Muscle of arm (tissue), 14 donors: ENCODE measurements at places on chromosomes 11 and 22.

GRCh38 chr22:44133161-44133560, 47.6 kb upstream of the PARVG start:
- no peak for DNase-seq

DNA sequence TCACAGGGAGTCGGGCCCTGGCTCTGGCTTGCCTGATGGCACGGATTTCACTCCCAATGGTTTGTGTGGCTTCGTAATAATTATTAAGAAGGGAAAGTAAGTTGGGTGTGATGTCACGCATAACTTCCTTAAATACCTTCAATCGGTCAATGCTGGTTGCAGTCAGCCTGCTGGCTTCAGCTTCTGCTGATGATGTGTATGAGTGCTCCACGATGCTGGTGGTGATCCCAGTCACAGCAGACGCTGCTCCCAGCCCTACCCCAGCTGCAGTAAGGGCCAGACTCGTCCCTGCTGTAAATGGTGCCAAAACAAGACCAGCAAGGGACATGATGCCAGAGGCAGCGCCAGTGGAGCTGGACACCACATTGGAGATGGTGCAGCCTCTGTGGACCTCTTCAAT, 19.1 kb downstream of the APOL3 start:
- no peak for DNase-seq

DNA sequence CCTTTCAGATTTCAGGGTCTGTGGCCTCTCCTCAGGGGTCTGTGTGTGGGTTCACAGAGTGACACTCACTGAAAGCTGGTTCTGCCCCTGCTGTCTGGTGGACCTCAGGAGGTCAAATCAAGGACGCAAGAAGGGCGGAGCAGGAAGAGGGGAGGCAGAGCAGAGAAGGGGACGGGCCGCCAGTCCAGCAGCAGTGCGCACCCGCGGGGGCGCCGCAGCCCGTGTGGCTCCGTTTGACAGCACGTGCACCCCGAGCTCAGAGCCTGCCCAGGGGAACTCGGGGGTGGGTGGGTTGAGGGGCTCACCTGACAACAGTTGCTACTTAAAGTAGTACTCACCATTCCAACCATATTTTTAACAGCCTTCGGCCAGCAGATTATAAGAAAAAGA, 71.4 kb upstream of the PITPNB start:
- no peak for DNase-seq

DNA sequence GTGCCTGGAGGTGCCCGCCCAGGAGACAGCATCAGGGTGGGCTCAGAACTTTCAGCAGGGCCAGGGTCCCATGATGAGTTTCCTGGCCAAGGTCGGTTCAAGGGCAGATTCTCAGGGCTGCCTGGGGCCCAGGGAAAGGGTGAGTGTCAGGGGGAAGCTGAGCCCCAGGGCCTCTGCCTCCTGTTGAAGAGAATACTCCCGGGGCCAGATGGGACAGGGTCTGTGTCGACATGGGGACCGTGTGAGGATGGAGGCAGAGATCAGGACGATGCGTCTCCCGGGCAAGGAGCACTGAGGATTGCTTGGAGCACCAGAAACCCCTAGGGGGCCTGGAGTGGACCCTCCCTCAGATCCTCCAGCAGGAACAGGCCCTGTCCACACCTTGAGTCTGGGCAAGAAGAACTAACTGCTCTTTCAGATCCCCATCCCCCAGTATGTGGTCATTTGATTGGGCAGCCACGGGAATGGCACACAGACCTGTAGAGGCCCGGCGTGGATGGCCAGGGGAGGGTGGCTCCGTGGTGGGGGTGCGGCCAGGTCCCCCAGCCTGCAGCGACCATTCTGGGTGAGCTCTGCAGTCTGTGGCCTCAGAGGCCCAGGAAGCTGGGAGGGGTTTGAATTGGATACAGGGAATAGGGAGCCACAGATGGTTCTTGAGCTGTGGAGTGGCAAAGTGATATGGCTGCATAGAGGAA, 1078.7 kb downstream of the BRD1 start:
- no peak for DNase-seq

- DNase-seq: no peak
These were observed 82.9 kb upstream of the BARX2 start for GRCh38 chr11:129292771-129293170.

GRCh38 chr22:46069521-46070214, 80.7 kb upstream of the PPARA start:
- no peak for DNase-seq

DNA sequence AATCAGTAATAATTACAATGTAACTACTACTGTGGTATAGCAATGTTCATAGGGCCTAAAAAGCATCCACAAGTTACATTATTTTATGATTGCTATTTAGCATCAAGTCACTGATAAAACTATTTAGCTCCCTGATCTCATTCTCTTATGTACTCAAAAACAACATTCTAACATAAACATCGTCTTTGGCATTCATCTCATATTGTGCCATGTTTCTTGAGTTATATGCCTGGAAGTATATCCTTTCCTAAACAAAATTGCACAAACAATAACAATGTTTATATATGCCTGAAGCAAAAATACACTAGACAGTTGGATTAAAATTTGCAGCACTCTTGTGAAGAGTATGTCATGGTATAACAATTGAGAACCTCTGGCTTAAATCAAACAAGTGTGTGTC, 34.1 kb downstream of the HORMAD2 start:
- DNase-seq: no peak

DNA sequence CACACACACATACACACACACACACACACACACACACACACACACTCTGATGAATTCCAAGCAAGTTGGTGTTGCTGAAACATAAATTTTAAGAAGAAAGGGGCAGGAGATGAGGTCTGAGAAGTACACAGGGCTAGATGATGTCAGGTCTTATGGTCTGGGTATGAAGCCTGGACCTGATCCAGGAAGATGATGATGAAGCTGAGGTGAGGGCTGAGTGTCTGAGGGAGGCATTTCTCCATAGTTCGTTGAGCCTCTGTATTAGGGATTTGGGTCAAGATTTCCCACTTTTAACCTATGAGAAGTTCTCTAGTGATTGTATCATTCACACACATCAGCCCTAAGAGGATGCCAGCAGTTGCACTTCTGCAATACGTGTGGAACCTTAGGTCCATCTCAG, 32.6 kb downstream of the KREMEN1 start:
- DNase-seq: no peak

- no peak for DNase-seq
These were observed 61.0 kb upstream of the PLET1 start for GRCh38 chr11:112321501-112322172.

- no peak for DNase-seq
These were observed 745 bp downstream of the C22orf39 start for GRCh38 chr22:19446603-19447329.

DNA sequence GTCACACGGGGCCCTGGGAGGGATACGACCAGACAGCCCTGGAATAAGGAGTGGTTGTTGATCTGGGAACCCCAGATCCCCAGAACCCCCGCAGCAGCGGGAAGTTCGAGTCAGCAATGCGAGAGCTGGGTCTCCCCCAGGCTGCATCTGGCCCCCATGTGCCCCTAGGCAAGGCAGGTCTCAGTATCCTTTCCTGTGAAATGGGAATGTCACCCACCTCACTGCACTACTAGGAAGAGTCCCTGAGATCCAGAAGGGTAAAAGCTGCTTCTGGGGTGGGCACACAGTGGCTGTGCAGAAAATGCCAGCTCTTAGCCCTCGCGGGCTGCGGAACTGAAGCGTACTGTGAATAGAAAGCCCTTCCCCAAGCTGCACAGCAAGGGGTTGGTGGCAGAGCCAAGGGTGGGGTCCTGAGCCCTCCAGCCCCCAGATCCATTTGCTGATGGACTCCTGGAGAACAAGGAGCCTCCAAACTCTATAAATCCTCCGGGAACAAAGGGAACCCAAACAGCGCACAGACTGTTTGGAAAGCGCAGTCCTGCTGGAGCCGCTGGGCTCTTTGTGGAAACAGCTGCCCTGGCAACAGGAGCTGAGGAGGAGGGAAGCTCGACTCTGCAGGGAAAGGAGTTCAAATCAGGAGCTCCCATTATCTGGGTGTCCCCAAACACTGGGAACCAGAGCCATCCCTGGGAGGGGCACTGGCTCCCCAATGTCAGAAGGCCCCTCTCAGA, 68.2 kb upstream of the SHISAL1 start:
- DNase-seq: no peak

DNA sequence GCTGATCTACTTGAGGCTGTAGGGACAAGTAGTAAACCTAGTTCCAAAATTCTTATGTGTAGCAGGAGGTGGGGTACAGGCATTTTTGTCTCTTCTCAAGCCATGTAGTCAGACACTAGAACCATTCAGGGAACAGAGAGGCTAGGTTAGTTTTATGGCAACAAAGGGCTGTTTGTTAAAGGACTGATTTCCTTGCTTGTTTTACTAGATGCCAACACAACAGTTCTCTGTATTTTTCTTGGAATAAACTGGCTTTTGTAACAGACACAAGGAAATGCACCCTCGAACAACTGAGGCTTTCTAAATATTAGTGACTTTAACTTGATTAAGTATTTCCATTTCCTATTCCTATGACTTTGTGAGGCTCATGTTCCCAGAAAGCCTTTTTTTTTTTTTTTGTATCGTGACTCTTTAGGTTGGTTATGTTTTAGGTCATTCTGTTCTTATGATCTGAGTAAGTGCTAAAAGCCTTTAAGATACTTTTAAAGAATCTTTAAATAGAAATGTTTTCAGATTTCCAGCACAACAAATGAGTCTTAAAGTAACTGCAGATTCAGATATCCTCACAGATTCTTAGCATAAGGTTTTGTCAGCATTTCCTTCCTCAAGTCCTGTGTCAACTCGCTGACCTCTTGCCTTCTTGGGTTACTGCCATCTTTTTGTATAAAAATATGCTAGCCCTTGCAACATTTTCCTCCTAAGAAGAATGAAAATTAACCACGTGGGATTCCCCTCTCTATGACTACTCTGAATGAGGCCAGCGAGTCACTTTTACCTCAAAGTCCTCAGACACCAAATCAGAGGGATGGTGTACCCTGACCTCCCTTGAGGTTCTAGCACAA, 92.5 kb downstream of the CCDC83 start:
- DNase-seq: no peak

DNA sequence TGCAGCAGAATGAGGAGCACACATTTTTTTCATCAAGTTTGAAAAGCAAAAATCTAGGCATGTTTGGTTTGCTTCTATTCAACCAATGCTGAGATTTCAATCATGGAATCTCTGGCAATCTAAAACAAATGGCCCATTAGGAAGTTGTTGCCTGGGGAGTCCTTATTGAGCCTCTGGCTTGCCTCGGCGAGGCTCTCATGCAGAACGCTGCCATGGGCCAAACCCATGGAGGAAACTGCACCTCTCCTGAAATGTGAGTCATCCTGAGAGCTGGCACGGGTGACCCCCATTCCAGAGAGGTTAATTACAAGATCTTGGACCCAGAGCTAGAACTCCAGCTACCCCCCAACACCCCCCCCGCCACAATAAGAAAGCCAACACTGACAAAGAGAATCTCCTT, 80.7 kb downstream of the MN1 start:
- DNase-seq: no peak

- DNase-seq: no peak
These were observed 32.5 kb downstream of the LGR4 start for GRCh38 chr11:27440090-27440489.

DNA sequence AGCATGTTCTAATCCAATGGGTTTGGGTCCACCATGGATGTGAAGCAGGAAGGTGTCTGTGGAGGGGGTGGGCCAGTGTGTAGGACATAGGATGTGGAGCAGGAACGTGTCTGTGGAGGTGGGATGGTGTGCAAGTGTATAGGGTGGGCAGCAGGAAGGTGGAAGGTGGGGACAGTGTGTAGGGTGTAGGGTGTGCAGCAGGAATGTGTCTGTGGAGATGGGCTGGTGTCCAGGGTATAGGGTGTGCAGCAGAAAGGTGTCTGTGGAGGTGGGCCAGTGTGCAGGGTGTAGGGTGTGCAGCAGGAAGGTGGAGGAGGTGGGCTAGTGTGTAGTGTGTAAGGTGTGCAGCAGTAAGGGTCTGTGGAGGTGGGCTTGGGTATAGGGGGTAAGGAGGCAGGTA, 1068.0 kb downstream of the NTM start:
- DNase-seq: no peak

DNA sequence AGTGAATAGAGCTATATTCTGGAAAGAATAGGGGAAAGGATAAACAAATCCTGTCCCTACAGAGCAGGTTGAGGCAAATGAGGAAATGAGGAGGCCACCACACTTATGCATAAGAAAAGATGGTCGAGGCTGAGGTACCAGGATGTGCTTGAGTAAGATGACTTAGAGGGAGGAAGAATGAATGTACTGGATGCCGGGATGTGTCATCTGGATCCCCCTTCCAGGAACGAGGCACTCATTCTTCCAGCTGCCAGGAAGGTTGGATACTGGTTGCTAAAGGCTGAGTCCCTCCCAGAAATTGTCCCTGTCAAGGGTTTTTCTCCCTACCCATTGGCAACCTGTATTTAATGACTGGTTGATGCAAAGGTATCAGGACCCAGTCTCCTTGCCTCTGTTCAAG, 31.1 kb upstream of the SYT9 start:
- no peak for DNase-seq

GRCh38 chr11:35017528-35018342, 101.3 kb downstream of the PDHX start:
- no peak for DNase-seq
